ENCODE measurements at places on chromosomes 2 and 18.

- no peak for DNase-seq
Observed at GRCh38 chr2:218432676-218433365, 13.9 kb downstream of the VIL1 start.

- no peak for DNase-seq
Observed at GRCh38 chr2:50018292-50018691, 864.0 kb upstream of the FSHR start.

DNA sequence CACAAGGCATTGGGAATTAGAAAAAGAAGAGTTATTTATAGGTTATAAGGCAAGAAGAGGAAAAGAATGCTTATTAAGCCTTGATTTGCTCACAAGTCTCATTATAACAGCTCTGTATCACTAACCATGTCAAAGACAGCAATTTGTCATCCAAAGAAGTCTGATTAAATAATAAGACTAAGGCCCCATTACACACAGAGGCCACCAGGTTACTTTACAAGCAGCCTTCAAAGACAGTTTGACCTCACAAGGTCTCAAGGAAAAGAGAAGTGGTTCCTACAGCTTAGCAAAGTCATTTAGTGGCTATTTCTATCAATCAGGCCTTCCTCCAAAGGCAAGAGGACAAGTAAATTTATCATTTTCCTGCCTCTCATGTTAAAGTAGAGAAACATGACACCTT, 188.5 kb downstream of the MBD2 start:
- DNase-seq = no peak

GRCh38 chr2:191983591-191983990, 136.7 kb upstream of the CAVIN2 start:
- no peak for DNase-seq

GRCh38 chr2:86622519-86623042, 1.1 kb downstream of the RNF103 start:
- no peak for DNase-seq

- no peak for DNase-seq
Observed at GRCh38 chr2:23330214-23330613, 54.8 kb upstream of the KLHL29 start.

DNA sequence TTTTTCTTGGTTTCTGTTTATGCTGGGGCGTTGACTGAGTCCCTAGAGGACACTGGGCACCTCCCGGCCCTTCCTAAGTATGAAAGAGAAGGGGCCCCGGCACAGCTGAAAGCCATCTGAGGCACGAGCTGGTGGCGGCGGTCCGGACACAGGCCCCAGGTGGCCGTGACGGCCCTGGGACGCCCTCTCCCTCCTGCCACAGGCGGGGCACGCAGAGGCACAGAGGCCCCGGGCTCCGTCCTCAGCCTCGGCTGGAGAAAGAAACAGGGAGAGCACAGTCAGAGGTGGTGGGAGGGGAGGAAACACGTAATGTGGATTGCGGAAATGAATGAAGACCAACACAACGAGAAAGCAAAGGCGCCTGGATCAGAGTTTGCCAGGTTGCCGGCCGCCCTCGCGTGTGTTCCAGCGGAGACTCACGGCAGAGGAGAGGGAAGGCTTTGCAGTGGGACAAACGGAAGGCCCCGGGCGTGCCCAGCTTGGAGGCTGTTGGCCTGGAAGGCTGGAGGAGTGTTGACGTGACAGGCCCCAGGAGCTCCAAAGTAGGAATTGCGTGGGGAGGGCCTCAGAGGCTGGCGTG, 119.1 kb downstream of the PTGR3 start:
- DNase-seq = no peak

- DNase-seq = no peak
Observed at GRCh38 chr2:223597076-223597475, 5.1 kb downstream of the SCG2 start.

DNA sequence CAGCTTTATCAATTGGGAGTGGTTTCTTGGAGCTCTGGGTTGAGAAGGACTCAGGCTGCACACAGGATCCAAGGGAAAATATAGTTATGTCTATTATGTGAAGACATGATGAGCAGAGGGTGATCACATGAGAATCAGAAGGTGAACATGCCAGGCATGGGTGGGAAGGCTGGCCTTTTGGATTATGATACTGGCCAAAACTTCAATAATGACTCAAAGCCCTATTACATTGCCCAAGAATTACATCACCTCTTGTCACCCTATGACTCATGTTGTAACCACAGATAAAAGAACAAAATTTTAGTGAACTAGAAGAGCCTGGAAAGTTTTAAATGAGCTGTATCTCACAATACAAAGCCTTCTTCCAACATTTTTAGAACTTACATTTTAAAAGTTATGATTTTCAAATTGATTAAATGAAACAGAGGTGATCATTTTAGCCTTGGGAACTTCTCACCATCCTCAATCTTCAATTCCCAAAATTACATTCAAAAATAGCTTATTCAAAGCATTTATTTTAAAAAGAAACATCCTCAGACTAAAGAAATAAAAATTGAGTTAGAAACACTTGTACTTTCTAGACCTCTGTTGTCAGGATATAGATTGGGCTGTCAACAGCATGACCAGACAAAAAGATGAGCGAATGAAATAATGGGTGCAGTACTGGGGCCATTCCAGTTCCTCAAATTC, 428.3 kb downstream of the MBD2 start:
- DNase-seq = no peak

- no peak for DNase-seq
Observed at GRCh38 chr2:170930991-170931266, 1.9 kb downstream of the GORASP2 start.

DNA sequence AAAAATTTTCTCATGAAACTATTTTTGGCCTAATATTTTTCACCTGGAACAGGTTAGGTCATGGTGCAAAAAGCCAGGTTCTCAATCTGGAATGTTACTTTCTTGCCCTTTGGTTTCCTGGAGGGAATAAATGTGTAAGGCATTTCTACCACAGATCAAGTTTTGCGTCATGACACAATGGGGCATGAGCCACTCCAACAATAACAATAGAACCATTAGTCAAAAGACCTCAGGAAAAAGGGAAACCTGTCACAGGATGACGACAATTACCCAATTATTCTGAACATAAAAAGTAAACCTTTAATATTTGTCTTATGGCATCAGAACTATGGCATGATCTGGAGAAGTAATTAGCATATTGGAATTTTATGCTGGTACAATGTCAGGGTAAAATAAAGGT, 88.2 kb upstream of the HNRNPA3 start:
- DNase-seq = no peak

DNA sequence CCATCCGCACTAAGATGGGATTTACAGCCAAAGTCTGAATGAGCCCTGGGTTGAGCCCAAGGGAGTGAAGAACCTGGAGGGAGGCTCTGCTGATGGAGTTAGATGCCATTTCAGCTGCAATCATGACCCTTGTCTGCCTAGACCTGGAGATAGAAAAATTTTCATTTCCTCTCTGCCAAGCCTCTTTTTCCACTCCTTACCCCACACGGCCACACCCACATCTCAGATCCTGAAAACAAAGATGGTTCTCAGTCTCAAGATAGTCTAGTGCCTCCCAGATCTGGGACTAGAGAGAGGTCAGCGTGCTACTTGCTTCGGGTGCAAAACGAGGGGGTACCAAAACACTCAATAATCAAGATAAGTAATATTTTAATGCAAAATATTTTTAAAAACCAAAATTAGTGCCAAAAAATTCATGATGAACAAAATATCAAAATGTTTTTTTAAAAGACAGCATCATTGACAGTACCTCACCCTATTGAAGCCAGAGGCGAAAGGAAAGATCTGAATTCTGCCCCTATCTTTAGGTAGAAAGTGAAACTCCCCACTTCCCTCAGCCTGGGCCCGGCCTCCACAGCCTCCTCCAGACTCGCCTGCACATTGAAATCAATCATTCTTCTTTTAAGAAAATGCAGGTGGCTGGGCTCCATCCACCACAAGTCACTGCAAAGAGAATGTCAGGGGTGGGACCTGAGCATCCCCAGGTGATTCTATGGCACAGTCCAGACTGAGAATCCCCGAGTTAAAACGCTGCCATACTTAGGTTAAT, 57.8 kb upstream of the GPR45 start:
- no peak for DNase-seq

- no peak for DNase-seq
Observed at GRCh38 chr2:119422360-119423107, 9.1 kb upstream of the TMEM37 start.

DNA sequence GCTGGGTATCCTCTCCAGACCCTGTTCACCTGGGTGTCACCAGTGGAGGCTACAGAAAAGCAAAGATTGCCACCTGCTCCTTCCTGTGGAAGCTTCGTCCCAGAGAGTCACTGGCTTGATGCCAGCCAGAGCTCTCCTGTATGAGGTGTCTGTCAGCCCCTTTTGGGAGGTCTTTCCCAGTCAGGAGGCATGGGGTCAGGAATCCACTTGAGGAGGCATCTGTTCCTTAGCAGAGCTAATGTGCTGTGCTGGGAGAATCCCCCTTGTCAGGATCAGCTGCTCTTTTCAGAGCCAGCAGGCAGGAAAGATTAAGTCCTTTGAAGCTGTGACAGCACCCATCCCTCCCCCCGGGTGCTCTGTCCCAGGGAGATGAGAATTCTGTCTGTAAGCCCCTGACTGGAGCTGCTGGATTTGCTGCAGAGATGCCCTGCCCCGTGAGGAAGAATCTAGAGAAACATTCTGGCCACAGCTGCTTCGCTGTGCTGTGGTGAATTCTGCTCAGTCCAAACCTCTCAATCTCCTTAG, 121.8 kb downstream of the GPR39 start:
- no peak for DNase-seq

GRCh38 chr2:210230518-210230917, 5.3 kb upstream of the ACADL start:
- DNase-seq = no peak

DNA sequence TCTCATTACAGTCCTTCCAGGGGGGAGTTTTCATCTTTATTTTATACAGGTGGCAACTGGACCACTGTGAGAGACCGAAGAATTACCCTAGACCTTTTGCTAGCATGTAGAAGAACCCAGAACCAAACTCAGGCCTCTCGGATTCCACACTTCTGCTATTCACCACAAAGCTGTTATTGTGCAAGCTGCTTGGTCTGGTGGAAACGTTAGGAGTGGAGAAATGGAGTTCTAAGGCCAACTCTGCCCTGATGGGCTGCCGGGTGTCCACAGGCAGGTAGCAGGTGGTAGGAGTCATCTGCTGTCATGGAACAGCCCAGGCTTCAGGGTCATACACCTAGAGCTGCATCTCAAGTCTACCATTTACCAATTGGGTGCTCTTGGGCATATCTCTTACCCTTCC, 218.8 kb downstream of the BCL11A start:
- no peak for DNase-seq

- DNase-seq = no peak
Observed at GRCh38 chr2:173171321-173171720, 95.7 kb downstream of the MAP3K20 start.

- DNase-seq = no peak
Observed at GRCh38 chr2:15302154-15302553, 259.0 kb downstream of the NBAS start.

- no peak for DNase-seq
Observed at GRCh38 chr2:221018262-221018661, 553.8 kb downstream of the EPHA4 start.

- no peak for DNase-seq
Observed at GRCh38 chr2:75204833-75205232, 5.5 kb upstream of the TACR1 start.

GRCh38 chr18:75161256-75162028, 47.5 kb downstream of the PTGR3 start:
- no peak for DNase-seq
